ENCODE measurements at places on chromosomes 12 and 14.

GRCh38 chr12:17017402-17017801, 411.4 kb upstream of the LMO3 start:
- no peak for DNase-seq

GRCh38 chr14:64504897-64505794, 576 bp downstream of the ZBTB1 start:
- DNase-seq, result peak; percentile 82

DNA sequence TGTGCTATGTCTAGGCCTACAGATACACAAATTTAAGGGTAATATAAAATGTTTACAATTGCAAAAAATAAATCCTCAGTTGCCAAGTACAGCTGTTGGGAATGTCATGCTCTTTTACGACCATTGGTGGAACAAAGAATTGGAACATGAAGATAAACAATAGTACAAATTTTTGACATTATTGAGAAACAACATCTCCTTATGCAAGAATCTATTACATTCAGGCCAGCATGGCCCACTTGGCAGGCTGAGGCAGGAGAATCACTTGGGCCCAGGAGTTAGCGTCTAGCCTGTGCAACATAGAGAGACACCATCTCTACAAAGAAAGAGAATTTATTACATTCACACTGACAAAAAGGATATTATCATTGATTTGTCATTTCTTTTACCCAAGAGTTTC, 135.9 kb upstream of the NTF3 start:
- no peak for DNase-seq

DNA sequence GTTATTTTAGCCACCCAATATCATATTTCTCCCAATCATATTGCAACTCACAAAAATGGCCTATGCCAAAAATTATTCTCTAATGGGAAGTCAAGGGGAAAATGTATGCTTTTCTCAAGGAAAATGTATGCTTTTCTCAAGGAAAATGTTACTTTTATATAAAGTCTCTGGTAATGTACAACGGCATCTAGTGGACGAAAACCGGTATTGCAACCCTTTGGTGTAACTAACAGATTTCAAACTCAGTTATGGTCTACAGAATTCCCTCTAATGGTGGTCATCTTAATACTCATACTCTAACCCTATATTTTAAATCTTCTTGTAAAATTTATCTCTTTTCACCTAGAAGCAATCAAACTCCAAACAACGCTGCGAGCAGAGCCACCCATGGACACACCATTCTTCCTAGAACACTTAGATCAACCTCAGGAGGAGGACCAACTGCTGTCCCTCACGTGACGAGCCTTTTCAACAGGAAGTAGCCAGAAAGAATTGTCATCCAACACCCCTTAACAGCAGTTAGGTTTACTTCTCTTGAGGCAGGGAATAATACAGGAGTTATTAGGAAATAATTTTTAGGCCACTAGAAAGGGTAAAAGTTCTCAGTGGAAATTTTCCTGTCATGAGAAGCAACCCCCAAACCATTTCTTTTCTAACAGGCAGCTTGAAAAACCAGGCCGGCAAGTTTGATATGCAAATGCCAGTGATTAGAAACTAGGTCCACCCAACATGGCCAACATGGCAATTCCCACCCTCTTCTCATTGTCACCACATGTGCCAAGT, 20.1 kb downstream of the APOBEC1 start:
- DNase-seq, result no peak

DNA sequence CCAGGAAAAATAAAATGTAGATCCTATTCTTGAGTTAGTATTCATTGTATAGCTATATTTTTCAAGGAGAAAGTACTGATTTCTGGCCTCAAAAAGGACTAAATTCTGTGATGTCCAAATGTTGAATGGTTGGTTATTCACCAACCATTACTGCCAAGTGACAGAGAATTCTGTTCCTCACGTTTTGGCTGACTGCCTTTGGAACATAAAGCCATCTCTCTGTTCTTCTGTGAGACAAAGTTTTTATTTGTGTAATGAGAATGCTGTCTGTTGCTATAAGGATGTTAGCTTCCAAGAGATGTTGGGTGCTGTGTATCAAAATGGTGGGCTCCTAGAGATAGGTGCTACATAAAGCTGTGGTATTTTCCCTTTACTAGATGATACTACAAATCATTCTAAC, 9.3 kb downstream of the ZNF410 start:
- DNase-seq, result no peak

DNA sequence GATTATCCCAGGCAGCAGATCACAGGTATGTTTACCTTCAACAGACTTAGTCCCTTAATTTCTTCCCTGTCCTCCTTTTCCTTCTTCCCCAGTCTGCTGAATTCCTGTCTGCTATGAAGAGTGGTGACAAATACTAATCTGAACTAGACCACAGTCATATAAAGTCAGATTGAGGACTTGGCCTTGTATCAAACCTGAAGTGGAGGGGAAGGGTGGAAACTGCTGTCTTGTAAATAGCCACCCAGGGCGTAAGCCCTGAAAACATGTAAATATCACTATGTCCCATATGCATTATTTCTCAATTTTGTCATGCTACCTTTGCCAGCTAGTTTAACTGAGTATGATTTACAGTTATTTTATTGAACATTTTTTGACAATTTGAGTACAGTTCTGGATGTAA, 368.0 kb downstream of the CCDC91 start:
- DNase-seq, result no peak

DNA sequence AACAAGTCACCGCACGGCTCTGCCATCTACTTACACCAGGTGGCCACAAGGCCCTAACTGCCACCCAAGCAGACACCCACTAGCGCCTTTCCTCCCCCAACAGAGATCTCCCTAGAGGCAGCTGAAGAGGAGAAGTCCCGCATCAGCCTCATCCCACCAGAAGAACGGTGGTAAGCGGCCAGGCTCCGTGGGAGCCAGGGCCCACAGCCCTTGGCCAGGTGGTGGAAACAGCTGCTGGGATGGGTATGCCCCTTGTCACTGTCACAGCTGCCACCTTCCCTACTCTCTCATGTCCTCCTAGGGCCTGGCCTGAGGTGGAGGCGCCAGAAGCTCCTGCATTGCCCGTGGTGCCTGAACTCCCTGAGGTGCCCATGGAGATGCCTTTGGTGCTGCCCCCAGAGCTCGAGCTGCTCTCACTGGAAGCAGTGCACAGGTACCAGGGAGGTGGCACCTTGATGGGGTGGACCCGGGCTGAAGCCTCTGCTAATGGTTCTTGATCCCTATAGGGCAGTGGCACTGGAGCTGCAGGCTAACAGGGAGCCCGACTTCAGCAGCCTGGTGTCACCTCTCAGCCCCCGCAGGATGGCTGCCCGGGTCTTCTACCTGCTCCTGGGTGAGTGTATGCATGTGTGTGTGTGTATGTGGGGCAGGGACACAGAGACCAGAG, 7.5 kb downstream of the REC8 start:
- DNase-seq, result no peak

GRCh38 chr14:105531088-105531893, 4.9 kb downstream of the TMEM121 start:
- DNase-seq, result no peak

DNA sequence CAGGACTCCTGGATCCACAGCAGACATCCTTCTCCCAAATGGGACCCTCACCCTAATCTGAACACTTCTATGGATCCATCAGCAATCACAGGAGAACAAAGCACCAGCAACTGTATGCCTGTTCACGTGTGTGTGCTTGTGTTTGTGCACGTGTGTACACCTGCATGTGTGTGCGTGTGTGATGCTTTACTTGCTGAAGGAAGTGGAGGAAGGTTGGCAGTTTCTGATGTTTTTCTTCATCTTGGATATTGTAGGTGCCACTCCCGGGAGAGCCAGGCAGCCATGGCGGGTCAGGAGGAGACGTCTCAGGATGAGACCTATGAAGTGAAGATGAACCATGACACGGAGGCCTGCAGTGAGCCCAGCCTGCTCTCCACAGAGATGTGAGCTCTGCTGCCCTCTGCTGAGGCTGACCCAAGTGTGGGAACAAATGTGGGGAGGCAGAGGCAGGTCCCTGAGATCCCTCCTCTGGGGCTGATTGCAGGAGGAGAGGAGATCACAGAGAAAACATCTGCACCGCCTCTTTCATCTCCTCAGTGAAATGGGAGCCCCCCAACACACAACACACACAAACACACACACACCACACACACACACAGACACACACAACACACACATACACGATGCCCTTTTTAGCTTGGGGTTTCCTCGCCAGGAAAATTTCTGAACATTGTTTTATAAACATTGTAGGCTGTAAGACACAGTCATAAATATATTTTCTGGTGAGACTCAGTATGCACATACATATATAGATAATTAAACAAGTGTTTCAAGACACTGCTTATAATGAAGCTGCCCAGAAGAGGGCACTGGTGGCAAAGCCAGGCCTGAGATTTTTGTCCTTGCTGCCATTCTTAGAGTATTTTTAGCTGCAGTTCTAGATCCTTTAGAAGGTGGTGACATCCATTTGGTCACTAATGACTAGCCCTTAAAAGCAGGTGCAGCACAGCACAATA, 112.2 kb upstream of the FKBP4 start:
- DNase-seq, result peak; percentile 54

- no peak for DNase-seq
Measured at GRCh38 chr14:72812292-72812851, 81.5 kb downstream of the DPF3 start.

DNA sequence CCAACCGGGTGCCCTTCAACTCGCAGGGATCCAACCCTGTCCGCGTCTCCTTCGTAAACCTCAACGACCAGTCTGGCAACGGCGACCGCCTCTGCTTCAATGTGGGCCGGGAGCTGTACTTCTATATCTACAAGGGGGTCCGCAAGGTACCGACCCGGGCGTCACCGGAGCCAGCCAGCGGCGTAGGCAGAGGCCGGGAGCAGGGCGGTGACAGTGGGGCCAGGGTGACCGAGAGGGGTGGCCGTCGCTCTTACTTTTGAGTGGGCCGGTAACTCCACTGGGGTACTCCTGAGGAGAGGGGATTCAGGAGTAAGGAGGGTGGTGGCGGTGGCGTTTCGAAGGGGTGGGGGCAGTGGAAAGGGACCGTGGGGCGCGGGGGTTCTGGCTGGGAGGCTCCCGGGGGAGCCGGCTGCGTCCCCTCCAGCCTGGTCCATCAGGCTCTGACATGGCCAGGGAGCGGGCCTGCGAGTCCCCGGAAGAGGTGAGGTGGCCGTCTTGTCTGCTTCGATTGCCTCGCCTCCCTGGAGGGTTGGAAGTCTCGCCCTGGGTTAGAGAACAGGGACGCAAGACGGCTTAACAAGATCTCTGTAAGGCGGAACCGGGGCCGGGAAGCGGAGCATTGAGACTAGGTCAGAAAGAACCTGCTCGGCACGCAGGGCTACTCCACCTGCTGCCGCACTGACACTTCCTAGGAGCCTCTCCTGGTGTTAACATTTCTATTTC, 491 bp downstream of the WDR20 start:
- no peak for DNase-seq

GRCh38 chr12:132222096-132222807, 78.0 kb downstream of the NOC4L start:
- DNase-seq, result peak; percentile 52

DNA sequence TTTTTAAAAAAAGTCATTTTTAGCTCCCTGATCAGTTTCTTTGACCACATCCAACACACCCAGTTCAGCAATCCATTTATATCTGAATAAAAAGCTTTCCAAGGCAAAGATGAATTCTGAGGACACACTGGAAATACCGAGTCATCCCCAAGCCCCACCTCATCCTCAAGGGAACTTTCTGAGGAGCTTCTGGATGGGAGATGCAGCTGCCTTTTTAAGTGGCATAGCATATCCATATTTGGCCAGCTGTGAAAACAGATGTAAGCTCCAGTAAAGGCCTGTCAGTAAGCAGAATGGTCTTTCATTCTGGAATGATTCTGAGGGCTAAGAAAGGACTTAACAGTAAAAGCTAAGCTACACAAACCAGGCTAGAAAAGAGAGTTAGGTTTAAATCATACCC, 18.4 kb downstream of the ZFYVE1 start:
- no peak for DNase-seq

DNA sequence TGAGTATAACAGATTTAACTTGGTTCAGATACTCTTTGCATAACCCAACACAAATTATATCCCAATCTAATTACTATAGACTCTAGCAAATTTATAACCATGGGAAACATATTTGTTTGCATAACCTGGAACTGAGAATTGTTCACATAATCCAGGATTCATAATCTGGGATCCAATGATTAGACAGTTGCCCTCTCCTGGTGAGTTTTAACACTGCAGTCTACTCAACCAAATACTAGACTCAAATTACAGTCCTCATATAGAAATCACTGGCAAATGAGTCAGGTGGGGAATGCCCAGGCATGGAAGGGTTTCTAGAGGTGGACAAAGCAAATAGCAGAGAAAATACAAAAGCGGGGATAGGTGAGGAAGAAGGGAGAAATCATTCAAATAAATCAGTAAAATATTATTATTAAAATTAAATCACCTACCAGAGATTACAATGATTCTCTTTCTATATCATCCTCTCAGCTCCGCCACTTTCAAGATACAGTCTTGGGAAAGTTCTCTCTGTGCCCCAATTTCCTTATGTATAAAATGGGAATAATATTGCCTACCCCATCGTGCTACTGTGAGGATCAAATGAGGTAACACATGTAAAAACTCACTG, 9.4 kb downstream of the GCH1 start:
- DNase-seq, result peak; percentile 65

DNA sequence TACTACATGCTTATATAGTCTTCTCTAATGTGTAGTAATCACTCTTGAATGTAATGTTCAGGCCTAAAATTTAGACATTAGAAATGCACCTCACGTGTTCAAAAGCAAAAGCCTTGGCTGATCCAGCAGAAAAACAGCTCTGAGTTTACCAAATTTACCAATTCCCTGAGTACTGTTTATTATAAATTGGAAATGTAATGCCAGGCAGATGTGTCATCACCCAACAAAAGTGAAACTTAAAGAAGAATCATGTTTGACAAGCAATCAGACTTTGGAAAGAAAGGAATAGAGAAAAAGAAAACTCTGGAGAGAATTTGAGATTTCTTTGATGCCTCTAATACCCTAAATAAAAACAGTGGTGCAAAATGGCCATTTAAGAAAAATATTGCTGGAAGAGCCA, 26.5 kb upstream of the STRAP start:
- no peak for DNase-seq

- no peak for DNase-seq
Measured at GRCh38 chr14:38366374-38366773, 110.5 kb upstream of the CLEC14A start.

- DNase-seq, result no peak
Measured at GRCh38 chr12:28998662-28999120, 150.4 kb upstream of the FAR2 start.

DNA sequence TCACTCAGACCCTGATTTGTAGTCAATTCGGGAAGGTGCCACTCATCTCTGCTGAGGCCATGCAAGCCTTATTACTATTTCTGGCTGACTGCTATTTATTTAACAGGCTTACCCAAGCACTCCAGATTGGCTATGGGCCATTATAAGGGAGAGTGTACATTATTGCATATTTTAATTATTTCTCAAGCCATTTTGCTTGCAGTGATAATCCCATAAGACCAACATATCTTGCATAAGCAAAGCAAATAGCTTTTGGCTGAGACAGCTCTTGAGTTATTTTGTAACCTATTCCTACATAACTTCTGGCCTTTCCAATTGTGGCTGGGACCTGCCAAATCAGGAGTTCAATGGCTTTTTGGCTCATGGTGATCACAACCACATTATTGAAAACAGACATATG, 509.6 kb upstream of the USP15 start:
- DNase-seq, result no peak
